ENCODE measurements at places on chromosomes 2 and 18. TPM values are rescaled to one million over a fixed set of nuclear protein-coding genes. Genes with fewer than 3 reads are reported as not detected.

GRCh38 chr2:67234440-67234839, 162.7 kb upstream of the ETAA1 start:
- H3K27ac ChIP-seq = no peak overlapping the region
- H3K4me3 ChIP-seq = no peak overlapping the region
- no peaks in the 10 kb centered on the region for H3K36me3 ChIP-seq
- no peaks in the 10 kb centered on the region for H3K4me1 ChIP-seq
- H3K27me3 ChIP-seq = no peaks in the 10 kb centered on the region
- no peak for DNase-seq

DNA sequence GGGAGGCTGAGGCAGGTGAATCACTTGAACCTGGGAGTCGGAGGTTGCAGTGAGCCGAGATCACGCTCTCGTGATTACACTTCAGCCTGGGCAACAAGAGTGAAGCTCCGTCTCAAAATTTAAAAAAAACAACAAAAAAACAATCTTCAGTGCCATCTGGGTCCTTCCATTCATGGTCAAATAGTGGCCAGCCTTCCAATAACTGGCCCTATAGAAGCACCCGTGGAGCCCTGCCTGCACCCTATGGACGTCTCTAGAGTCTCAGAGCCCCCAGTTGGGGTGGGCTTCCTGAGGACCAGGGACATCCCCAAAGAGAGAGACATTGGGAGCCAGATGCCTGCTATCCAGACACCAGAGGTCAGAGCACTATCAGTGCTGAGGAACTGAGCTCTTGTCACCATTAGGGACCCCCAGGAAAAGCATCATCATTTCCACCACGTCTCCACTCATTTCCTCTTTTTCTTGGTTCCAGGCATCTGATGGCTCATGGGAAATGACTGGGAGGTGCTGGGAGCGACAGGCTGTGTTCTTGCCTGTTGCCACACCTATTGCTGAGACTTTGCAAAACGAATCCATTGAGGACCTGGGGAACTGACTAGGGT, 9.4 kb downstream of the NEU2 start:
- H3K4me1 ChIP-seq = no peaks in the 10 kb centered on the region
- no peak overlapping the region for H3K4me3 ChIP-seq
- DNase-seq = no peak
- no peak overlapping the region for H3K27ac ChIP-seq
- H3K36me3 ChIP-seq = no peaks in the 10 kb centered on the region
- H3K27me3 ChIP-seq = peaks cover 20% of the 10 kb centered on the region

DNA sequence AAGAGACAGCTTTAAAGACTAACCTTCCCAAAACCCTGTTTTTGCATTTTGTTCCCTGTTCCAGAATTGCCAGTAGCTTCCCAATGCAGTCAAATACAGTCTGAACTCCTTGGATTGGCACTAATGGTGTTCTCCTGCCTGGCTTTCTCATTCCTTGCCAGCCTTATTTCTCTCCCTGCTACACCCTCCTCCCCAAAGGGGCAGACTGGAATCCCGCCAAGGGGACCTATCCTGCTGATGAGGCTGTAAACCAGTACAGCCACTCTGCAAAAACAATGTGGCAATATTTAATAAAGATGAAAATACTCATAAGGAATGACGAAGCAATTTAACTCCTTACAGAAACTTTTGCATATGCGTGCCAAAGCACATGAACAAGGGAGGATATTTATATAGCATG, 4.5 kb upstream of the SLC4A5 start:
- no peak overlapping the region for H3K27ac ChIP-seq
- H3K4me3 ChIP-seq = no peak overlapping the region
- DNase-seq = no peak
- H3K27me3 ChIP-seq = no peaks in the 10 kb centered on the region
- H3K36me3 ChIP-seq = no peaks in the 10 kb centered on the region

- H3K4me1 ChIP-seq = no peaks in the 10 kb centered on the region
- no peak for DNase-seq
- H3K27me3 ChIP-seq = no peaks in the 10 kb centered on the region
- no peak overlapping the region for H3K4me3 ChIP-seq
- no peaks in the 10 kb centered on the region for H3K36me3 ChIP-seq
These were observed 228.0 kb upstream of the MEX3C start for GRCh38 chr18:51425475-51425874.

- no peak for DNase-seq
- H3K27ac ChIP-seq = no peak overlapping the region
- H3K4me3 ChIP-seq = no peak overlapping the region
- H3K36me3 ChIP-seq = no peaks in the 10 kb centered on the region
- no peaks in the 10 kb centered on the region for H3K27me3 ChIP-seq
These were observed 227.6 kb downstream of the WDR7 start for GRCh38 chr18:56878711-56879110.

GRCh38 chr18:47983946-47984345, 53.5 kb upstream of the SMAD2 start:
- no peaks in the 10 kb centered on the region for H3K4me1 ChIP-seq
- no peak overlapping the region for H3K4me3 ChIP-seq
- no peak overlapping the region for H3K27ac ChIP-seq
- no peaks in the 10 kb centered on the region for H3K36me3 ChIP-seq
- DNase-seq = no peak
- H3K27me3 ChIP-seq = peaks cover 8% of the 10 kb centered on the region

The UGT1A5 gene
- total RNA-seq = not detected

DNA sequence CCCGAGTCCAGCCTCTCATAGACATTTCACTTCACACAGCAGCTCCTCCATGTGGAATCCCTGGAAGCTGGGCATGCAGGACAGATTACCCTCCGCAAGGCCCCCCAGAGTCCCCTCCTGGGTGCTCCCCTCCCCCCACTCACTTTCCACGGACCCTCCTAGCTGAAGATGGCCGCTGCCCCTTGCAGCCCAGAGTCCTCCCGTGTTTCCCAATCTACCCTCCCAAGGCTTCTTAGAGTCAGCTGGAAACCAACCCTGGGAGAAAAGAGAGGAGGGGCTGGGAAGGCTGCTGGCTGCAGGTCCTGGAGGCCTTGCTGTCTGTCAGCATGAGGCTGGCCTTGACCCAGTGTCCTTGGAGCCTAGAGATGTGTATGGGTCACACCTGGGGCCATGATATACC, 49.0 kb upstream of the HAAO start:
- DNase-seq = no peak
- H3K36me3 ChIP-seq = no peaks in the 10 kb centered on the region
- no peak overlapping the region for H3K4me3 ChIP-seq
- no peak overlapping the region for H3K27ac ChIP-seq
- H3K27me3 ChIP-seq = no peaks in the 10 kb centered on the region

The NTSR2 gene
- not detected for total RNA-seq

- no peaks in the 10 kb centered on the region for H3K4me1 ChIP-seq
- DNase-seq = no peak
- H3K27ac ChIP-seq = no peak overlapping the region
These were observed 56.1 kb upstream of the GATA6 start for GRCh38 chr18:22113144-22113844.

DNA sequence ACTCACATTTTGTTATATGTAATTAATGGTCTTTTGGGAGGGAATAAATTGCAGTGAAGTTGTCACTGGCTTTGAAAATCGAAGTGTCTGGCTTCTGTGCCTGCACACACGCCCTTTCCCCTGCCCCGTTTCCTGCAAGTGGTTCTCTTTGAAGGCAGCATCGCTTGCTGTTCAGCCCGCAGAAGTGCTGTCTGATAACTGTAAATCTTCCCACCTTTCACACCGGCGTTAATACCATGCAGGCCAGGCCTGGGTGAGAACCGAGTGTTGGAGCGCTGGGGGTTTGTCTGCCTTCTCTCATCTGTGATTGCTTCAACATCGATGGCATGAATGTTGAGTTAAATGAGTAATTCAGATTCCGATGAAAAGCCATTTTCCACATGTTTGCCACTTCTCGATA, 37.9 kb upstream of the RPL31 start:
- no peak overlapping the region for H3K4me3 ChIP-seq
- peaks cover 3% of the 10 kb centered on the region for H3K27me3 ChIP-seq
- no peaks in the 10 kb centered on the region for H3K36me3 ChIP-seq
- H3K4me1 ChIP-seq = peaks cover 9% of the 10 kb centered on the region

The CAPN14 gene
- 0.63 TPM for total RNA-seq

- no peak for DNase-seq
- no peak overlapping the region for H3K27ac ChIP-seq
- H3K4me1 ChIP-seq = no peaks in the 10 kb centered on the region
- no peak overlapping the region for H3K4me3 ChIP-seq
- no peaks in the 10 kb centered on the region for H3K36me3 ChIP-seq
- no peaks in the 10 kb centered on the region for H3K27me3 ChIP-seq
These were observed 19.4 kb downstream of the ZNF516 start for GRCh38 chr18:76475450-76476194.

GRCh38 chr2:130336877-130337734, 5.6 kb upstream of the IMP4 start:
- H3K27me3 ChIP-seq = no peaks in the 10 kb centered on the region
- peaks cover 2% of the 10 kb centered on the region for H3K4me1 ChIP-seq
- peaks cover 3% of the 10 kb centered on the region for H3K36me3 ChIP-seq
- H3K4me3 ChIP-seq = no peak overlapping the region

DNA sequence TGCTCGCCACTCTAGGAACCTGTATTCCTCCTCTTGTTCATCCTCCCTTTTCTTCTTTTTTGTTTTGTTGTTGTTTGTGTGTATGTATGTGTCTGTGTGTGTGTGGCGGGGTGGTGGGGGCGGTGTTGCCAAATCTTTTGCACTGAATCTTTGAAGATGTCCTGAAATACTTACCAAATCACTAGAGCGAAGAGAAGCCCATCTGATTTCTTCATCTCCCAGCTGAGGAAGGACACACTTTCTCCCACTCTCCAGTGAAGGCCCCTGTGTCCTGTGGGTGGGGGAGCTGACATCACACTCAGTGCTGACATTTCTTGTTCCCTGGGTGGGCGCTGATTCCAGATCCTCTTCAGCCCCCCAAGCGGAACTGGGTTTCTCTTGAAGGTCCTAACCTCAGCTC, 74.5 kb downstream of the NEDD4L start:
- H3K27me3 ChIP-seq = peaks cover 4% of the 10 kb centered on the region
- no peak overlapping the region for H3K27ac ChIP-seq
- DNase-seq = no peak
- no peaks in the 10 kb centered on the region for H3K4me1 ChIP-seq

DNA sequence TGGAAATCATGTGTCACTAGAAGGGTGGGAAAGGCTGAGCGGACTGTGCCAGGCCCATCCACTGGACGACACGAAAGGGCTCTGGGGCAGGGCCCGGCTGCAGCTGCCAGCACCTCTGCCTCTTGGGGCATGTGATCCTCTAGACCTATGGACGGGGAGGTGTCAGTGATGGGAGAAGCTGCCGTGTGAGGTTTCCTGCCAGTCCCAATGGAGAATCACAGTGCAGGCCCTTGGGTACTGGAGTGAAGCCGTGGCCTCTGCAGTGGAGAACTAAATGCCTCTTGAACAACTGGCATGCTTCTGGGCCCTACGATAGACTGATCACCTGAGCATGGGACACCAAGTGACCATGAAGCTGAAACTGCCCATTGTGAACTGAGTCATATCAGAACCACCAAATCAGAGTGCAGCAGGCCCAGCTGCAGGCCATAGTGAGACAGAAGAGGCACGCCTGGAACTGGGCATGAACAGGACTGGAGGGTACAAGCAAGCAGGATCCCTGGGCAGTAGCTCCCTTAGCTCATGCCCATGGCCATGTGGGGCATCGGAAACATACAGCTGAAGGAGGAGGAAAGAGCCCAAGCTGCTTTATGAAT, 18.8 kb upstream of the RHOB start:
- no peaks in the 10 kb centered on the region for H3K36me3 ChIP-seq
- no peak overlapping the region for H3K4me3 ChIP-seq
- no peaks in the 10 kb centered on the region for H3K27me3 ChIP-seq
- no peak overlapping the region for H3K27ac ChIP-seq

DNA sequence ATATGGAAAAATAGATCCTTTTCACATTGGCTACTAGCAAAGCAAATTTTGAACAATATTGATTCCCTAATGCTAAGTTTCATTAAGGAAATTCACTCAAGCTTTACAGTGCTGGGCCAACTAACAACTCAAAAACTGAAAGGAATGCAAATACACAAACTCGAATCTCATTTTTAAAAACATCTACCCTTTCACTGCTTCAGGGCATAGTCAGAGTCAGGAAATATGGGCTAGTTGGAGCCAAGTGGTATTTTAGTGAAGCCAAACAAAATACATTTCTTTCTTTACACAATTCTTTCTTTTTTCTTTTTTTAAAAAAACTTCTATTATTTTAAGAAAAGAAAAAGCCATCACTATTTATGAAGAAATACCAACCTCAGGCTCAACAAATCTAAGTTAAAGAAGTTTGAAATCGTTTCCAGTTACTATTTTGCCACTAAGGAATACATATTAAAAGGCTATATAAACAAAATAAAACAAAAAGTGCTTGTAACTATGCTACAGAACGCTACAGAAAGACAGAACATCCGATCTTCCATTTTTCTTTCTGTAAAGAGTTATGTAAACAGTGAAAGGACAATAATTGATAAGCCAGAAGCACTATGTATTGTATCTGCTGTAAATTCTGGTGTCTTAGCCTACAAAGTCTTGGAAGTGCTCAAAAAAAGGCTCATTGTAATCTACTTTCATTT, 113.6 kb upstream of the STK17B start:
- peaks cover 9% of the 10 kb centered on the region for H3K4me1 ChIP-seq
- H3K36me3 ChIP-seq = no peaks in the 10 kb centered on the region
- no peaks in the 10 kb centered on the region for H3K27me3 ChIP-seq
- no peak overlapping the region for H3K27ac ChIP-seq
